ENCODE measurements at places on chromosomes 4 and X.

DNA sequence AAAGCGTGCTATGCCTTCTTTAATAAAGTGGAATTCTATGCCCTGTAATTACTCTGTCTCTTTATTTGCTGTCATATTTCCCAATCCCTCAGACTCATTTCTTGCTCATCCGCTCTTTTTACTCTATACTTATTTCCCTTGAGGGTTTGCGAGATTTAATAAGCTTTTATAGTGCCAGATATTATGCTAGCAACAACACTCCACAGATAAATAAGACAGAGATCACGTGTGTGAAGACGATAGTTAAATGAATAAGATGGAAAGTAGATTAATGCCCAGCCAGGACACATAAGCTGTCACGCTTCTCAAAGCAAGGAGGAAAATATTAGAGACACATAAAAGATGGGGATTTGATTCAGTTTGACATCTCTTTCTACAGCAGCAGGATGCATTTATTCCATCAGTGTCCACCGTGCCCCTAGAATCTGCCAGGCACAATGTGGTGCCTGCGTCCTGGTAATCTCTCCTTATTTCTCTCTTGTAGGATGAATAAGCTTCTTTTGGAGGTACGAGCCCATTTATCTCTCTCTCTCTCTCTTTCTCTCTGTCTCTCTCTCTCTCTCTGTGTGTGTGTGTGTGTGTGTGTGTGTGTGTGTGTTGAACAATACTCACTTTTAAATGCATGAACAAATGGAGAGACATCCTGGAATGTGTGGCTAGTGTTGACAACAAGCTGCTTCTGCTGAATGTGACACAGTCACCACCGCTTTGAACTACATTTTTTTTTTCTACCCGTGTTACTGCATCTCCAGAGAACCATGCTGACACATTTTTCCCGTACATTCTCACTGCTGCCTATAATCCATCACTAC, 48.2 kb downstream of the TMEM156 start:
- DNase-seq: no peak

DNA sequence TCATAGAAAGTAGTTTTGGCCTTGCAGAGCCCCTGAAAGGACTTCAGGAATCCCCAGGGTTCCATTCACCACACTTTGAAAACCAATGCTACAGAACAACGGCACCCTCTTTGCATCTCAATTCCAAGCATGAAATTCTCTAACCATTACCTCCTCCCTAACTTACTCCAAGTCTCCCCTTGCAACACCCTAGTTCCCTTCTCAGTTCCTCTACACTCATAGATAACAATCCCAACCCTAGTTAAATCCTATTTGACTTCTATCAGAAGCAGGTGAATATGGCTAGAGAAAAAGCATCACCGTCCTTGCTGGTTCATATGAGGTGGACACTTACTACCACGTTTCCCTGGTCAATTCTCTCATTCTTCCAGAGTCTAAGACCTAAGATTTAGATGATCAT, 2.4 kb downstream of the RCHY1 start:
- no peak for DNase-seq

GRCh38 chr4:186719925-186720694, 3.5 kb downstream of the FAT1 start:
- peak; percentile 12 for DNase-seq

DNA sequence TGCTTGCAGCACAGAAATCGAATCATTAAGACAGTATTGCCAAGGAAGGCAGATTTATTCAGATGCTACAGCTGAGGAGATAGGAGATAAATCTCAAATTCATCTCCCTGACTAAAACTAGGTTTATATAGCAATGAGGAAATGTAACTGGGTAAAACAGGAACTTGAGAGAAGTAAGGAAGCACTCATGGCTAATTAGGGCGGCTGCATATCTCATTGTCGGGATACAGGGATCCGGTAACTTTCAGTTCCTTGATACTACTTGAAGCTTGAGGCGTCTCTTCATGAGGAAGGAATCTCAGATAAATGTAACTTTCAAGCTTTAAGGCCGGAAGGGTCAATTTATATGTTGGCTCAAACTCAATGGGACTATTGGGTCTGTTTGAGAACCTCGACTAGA, 129.2 kb upstream of the WDR1 start:
- DNase-seq: no peak

DNA sequence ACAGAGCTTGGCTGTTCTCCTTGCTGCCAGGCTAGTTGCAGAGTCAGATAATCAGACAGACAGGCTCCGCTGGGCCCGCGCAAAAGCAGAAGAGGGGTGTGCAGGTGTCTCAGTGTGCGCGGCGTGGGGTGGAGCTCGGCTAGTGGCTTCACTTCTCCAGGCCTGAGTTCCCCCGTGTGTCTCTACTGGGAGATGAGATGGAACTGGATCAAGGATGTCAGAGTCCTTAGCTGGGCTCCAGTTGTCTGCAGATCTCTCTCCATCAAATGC, 21.1 kb downstream of the HTRA3 start:
- DNase-seq: no peak

- no peak for DNase-seq
Observed at GRCh38 chr4:75679876-75680575, 6.8 kb upstream of the G3BP2 start.
